DMS79 treated with DMSO at 0.1 percent for 48 hours (cell line): ENCODE measurements at places on chromosomes 5 and 9.

DNA sequence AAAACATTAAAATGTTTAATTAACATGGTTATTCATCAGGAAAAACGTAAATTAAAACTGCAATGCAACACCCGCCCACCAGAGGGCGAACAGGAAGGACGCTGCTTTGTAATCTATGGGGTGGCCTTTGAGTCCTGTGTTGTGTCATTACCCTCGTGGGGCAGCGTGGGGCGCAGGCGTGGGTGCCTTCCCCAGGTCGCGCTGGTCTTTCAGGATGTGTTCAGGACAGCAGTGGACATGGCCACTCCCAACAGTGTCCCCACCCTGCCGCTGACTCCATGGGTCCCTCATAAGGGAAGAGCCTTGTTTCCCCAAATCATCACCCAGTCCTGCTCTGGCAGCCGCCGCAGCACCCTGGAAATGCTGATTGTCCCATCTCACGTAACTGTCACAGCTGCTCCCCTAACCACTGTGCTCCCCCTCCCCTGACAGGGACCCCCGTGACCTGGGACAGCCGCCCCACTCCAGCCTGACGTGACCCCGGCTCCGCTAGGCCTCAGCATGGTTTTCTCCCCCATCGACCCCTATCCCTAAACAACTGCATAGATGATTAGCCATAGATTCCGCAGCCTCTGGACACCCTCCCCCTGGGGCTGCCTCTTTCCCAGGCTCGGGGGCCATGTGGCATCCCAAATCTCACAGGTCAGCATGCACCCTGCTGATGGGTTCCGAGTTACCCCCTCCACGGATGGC, 36.4 kb downstream of the GLT6D1 start:
- DNase-seq: peak; percentile 15

- no peak for DNase-seq
Observed at GRCh38 chr5:15222156-15222555, 277.8 kb upstream of the FBXL7 start.

GRCh38 chr5:43190755-43191603, 1.0 kb upstream of the NIM1K start:
- DNase-seq: no peak

GRCh38 chr9:86187121-86187520, 72.3 kb downstream of the C9orf153 start:
- DNase-seq: no peak

- no peak for DNase-seq
Observed at GRCh38 chr9:1018121-1018520, 32.0 kb upstream of the DMRT2 start.

GRCh38 chr5:155307229-155307628, 293.7 kb downstream of the KIF4B start:
- peak; percentile 60 for DNase-seq
